ENCODE measurements at places on chromosomes 3 and 15.

GRCh38 chr3:172129850-172130716 is 90.7 kb downstream of the FNDC3B start:
- no peak for DNase-seq

DNA sequence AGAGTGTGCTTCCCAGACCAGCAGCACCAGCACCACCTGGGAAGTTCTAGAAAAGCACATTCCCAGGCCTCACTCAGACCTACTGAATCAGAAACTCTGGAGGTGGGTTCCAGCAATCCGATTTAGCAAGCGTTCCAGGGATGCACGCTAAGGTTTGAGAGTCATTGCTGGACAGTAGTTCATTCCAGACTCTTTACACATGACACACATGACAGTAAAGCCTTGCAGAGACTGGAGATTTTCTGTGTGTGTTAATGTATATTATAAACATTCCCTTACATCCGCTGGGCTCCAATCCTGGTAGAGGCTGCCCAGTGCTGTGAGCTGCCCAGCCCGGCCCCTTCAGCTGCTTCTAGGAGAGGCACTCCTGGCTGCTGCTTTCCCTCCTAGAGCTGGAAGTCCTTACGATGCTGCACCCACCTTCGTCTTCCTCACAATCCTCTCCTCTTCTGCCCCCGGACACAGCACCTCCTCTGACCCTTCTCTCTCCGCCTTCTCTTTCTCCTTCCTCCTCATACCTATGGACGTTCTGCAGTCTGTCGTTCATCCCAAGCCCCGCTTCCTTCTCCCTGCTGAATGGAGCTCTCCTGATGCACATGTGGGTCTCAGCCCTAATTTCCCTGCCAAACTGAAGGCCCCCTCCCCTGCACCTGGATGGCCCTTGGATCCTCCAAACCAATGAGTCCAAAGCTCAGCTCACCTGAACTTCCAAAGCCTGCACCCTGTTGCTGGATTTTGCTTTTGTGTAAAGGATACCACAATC is 44.4 kb downstream of the ITGA11 start:
- DNase-seq, result peak; percentile 40

- DNase-seq, result no peak
Measured at GRCh38 chr3:180640987-180641386, 38.3 kb downstream of the CCDC39 start.

DNA sequence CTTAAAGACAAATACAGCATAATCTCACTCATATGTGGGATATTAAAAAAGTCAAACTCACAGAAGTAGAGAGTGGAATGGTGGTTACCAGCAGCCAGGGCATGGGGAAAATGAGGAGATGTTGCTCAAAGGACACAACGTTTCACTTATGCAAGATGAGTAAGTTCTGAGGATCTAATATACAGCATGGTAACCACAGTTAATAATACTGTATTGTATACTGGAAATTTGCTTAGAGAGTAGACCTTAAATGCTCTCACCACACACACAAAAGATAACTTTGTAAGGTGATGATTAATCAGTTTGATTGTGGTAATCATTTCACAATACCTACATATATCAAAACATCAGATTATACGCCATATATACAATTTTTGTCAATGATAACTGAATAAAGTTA is 60.0 kb downstream of the MYH15 start:
- DNase-seq, result no peak

DNA sequence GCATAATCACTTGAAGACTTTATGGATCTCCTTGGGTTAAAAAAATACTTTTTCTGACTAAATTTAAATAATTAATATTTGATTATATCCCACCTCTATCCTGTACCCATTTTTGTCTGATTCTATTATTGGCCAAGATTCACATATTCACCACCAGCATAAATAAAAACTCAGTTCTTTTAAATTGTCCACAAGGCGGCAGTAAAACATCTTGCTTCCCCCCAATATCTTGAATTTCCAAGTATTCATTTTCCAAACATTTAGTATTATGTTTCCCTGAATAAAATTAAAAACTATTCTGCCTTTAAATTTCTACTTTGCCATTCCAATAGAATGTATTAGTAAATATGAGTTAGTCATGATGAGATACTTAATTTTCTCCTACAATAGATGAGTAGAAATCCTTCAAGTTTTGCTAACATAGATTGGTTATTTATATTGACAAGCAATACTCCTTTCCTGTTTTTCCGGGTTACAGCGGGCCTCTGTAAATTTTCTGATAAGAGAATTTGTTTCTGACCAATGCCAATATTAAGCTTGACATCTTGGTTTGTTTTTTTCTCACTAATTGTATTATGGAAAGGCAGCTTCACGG is 218.7 kb upstream of the MDFIC2 start:
- no peak for DNase-seq

DNA sequence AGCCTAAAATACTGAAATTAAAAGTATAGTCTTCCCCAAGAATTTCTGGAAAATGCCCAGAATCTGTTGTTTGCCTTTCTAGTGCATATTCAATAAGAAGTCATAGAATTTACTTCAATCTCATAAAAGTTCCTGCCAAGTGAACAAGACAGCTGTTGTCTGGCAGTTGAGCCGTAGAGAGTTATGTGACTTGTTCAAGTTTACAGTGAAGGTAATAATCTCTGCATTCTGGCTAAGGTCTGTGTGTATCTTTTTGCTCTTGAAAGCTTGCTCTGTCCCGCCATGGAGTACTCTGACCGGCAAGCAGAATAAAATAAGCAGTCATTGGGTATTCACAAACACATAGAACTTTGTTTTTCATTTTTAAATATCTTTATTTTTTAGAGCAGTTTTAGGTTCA is 77.8 kb downstream of the GHSR start:
- no peak for DNase-seq

DNA sequence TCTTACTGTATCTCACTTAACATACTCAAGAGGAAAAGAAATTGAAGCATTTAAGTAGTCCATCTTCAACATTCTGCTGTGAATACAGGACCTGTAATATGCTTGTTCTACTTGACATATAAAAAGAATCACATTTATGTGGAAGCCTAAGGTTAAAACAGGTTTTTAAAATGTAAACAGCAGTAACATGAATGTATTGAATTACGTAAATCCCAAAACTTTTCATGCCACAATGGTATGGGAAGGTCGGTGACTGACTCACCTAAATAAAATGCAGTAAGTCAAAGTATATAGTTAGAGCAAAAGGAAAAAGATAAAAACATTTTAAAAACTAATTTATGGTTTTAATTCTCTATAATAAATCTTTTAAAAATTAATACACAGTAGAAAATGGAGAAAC is 115.7 kb upstream of the TJP1 start:
- no peak for DNase-seq

- DNase-seq, result no peak
Measured at GRCh38 chr3:38707730-38708129, 58.2 kb upstream of the SCN5A start.

DNA sequence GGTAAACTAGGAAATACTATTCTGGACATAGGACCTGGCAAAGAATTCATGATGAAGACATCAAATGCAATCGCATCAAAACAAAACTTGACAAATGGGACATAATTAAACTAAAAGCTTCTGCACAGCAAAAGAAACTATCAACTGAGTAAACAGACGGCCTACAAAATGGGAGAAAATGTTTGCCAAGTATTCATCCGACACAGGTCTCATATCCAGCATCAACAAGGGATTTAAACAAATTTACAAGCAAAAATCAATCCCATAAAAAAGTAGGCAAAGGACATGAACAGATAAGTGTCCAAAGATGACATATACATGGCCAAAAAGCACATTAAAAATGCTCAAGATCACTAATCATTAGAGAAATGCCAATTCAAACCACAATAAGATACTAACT is 1088.9 kb downstream of the NAALADL2 start:
- DNase-seq, result no peak

DNA sequence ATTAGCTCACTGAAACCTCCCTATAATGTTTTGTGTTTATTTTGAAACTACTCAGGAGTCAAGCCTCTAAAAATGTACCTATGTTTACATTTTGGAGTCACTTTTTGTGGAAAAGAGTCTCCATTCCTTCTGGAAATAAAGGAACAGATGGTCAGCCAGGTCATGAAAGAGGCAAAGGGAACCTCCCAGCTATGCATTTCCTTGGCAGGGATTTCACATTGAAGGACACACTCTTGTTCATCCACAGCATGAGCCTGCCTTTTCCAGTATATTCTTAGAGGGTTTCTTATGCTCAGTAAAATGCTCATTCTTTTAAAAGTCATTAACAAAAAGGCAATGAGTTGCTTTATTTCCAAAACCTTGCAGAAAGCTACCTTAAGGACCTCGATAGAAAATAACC is 20.8 kb downstream of the STAC start:
- DNase-seq, result no peak

DNA sequence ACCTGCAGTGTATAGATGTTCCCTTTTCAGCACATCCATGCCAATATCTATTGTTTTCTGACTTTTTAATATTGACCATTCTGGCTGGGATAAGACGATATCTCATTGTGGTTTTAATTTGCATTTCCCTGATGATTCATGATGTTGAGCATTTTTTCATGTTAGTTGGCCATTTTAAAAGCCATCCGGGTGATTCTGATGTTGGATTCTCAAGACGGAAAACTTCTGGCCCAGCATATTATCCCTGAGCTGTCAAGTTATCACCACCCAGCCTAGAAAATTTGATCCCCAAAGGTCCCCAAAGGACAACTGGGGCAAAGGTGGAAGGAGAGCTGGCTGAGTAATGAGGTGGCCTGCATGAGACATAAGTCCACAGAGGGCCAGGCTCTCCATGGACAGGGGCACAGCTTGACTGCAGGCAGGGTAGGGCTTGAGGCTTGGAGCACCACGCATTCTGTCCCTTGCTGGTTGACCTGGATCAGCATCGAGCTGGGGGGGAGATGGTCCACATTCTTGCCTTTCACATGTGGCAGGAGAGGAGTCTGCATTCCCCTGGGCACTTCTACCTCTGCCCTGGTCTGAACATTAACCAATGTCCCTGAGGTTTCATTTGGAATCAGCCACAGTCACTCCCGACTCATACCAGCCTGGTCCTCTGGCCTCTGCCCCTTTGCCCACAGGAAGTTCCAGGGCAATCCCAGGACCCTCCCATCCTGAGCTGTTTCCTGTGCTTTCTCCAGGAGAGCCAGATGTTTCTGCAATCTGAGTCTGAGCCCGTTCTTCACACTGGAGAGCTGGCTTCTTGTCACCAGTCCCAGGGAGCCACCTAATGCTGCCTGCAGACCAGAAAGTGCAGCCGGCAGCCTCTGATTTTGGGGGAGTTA is 69.2 kb downstream of the ISG20 start:
- DNase-seq, result no peak

- no peak for DNase-seq
Measured at GRCh38 chr15:71465131-71465955, 345.0 kb upstream of the NR2E3 start.

- DNase-seq, result no peak
Measured at GRCh38 chr3:108673988-108674661, 83.1 kb downstream of the RETNLB start.

GRCh38 chr3:14761121-14761672 is 57.6 kb upstream of the FGD5 start:
- no peak for DNase-seq

DNA sequence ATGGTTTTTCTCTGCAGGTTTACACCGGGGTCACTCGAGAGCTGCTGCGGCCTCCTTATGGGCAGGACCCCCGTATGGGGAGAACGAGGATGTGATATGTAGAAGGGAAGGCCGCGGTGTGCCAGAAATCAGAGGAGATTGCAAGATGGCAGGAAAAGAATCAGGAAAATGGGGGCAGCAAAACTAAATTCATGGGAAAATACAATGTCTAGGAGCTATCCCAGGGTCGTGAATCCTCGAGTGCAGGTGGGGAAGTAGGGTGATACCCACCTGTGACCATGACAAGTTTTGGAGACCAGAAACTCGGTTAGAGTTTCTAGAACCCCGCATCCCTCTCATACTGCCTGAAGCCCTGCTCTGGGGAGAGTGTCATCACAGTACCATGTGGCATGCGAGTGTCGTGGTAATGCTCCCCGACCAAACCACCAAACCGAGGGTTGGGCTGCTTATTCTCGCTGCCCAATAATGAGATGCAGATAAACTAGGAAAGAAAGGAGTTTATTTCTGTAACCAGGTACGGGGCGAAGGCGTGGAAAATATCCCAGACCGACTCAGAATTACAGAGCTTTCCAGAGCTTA is 781 bp downstream of the TRNT1 start:
- DNase-seq, result no peak

DNA sequence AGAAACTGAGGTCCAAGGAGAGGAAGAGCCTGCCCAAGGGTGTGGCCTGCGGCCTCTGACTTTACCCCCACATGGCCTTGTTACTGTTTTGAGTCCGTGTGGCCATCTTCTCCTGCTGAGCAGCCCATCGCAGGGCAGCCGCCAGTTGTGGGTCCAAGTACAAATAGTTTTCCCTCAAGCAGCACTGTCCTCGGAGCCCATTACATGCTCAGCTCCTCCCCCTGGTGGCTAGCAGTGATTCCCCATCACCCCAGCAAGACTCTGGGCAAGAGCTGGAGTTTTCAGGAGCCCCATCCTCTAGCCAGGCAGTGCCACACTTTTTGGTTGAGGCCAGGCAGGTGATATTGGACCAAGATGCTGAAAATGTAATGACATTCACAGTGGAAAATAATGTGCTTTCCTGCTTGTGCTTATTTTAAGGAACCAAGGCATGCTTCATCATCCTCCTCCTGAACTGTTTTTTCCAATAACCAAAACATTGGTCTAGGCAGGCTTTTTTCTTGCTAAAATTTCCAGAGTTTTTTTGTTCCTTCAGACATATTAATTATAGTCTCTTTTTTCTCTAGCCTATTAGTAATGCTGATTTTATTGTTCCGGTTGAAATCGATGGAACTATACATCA is 23.2 kb upstream of the VILL start:
- DNase-seq, result peak; percentile 74

DNA sequence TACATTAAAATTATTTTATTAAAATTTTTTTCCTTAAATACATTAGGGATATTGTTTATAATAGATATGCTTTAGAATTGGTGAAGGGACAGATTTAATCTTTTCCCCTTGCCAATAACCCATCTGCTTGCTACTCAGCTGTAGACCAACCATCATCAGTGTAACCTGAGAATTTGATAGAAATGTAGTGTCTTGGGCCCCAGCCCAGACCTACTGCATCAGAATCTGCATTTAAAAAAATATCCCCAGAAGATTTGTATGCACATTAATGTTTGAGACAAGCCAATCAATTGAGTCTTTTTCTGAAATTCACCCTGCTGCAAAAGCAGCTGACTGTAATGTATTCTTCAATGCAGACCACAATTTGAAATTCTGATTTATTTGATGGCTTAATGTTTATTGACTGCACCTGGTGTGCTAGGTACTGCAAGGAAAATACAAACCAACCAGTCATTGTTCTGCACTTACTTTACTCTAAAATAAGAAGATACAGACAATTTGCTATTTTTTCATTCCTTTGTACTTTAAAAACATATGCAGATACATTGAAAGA is 190.7 kb upstream of the SGO1 start:
- no peak for DNase-seq

DNA sequence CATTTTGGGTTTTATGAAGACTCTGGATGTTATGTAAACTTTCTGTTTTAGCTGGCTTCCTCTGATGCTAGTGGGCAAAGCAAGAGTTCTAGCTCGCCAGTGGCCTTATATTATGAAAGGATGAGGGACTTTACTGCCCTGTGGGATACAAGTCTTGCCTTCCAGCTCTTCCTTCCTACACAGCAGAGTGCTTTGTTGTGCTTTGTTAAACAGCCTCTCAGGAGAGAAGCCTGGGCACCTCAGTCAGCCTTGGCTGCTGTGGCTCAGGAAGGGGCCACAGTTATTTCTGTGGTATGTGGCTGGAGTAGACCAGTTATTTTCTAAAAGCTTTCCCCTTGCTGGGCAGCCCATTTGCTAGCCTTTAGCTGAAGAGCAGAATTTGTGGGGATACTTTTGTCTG is 69.5 kb upstream of the SUCLG2 start:
- no peak for DNase-seq

- no peak for DNase-seq
Measured at GRCh38 chr15:60835974-60836373, 357.0 kb upstream of the ICE2 start.

- peak; percentile 61 for DNase-seq
Measured at GRCh38 chr3:177478170-177478867, 281.0 kb upstream of the TBL1XR1 start.

Data from right forelimb (tissue), 1 donor.